ENCODE measurements at places on chromosomes 3 and 15.

GRCh38 chr3:152609891-152610290 is 225.0 kb upstream of the P2RY1 start:
- no peak for DNase-seq

- DNase-seq, result no peak
Observed at GRCh38 chr3:128262457-128262856, 109.2 kb downstream of the EEFSEC start.

GRCh38 chr15:49024840-49025239 is 21.4 kb downstream of the SECISBP2L start:
- DNase-seq, result peak; percentile 24

GRCh38 chr15:62253294-62253693 is 88.2 kb upstream of the C2CD4B start:
- no peak for DNase-seq

- no peak for DNase-seq
Observed at GRCh38 chr3:108099244-108099643, 8.4 kb upstream of the CD47 start.

DNA sequence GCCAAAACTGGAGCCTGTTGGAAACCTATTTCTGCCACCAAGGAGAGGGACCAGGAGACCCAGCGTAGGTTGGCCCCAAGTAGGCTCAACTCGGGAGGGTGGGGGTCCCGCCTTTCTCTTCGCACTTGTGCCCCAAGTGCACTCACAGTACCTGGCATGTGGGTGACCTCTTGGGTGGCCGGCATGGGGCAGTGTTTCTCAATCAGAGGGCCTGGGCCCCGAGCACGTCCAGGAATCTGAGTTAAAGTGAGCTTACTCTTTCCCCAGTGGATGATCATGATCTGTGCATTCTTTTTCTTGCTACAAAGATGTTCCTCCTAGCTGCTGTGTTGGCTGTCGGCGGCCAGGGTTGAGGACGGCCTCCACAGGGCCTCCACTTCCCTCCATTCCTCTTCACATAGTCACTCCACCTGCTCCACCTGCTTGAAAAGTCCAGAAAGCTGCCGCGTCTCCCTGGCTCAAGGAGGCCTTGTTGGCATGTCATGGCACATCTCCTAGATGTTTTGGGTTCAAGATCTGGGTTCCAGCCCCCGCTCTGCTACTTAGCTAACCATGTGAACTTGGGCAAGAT is 66.5 kb upstream of the SEC61A1 start:
- no peak for DNase-seq

DNA sequence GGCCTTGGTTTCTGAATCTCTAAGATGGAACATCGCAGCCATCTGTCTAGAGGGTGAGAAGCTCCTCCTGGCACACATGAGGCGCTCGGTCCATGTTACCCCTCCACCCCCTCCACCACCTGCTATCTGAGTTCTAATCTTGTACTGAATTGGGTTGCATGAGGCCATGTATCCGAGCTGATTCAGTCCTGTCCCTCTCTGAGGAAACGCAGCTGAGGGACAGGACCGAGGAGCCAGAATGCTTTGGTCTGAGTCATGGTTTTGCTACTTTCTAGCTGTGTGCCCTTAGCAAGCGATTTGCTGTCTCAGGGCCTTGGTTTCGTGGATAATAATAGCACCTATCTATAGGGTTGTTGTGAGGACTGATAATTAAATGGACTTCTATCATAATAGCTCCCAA is 87.8 kb upstream of the SEC13 start:
- no peak for DNase-seq

All from activated CD4-positive, alpha-beta T cell treated with anti-CD3 and anti-CD28 coated beads, Interleukin-2, amount 50 U/mL, for 16 hours (primary cell).